Activated T-helper 2 cell treated with anti-CD3 and anti-CD28 coated beads, Interferon-gamma antibody, Interleukin-2, Interleukin-4, amounts not matched to agents 10 μg/mL and 5 μg/mL and 100 μg/mL, durations not matched to agents 14 hours and 24 hours and 36 hours (primary cell): ENCODE measurements at places on chromosomes 3 and 15. TPM values are rescaled to one million over a fixed set of nuclear protein-coding genes. Genes with fewer than 3 reads are reported as not detected.

Gene FRMD5
- 0.07 and 0.09 TPM in 2 replicates for total RNA-seq

DNA sequence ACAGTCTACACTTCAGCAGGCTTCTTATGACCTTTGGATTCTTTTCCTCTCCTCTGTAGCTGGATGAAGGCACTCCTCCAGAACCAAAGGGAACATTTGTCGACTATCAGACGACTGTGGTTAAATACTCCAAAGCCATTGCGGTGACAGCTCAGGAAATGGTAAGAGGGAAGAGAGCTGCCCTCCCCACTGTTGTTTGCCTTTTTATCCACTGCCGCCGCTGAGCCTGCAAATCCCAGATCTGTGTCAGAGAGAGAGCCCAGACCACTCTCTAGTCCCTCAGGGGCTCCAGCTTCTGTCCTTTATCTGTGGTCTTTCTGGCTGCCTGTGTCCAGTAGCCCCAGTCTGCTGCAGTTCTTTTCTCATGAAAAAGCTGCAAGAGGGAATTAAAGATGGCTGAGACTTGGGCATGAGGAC, 261.5 kb upstream of the TPM1 start:
- peaks cover 2% of the 10 kb centered on the region for H3K27me3 ChIP-seq
- no peaks in the 10 kb centered on the region for H3K4me1 ChIP-seq
- no peak overlapping the region for H3K4me3 ChIP-seq
- H3K27ac ChIP-seq: no peak overlapping the region
- H3K36me3 ChIP-seq: no peaks in the 10 kb centered on the region

- H3K36me3 ChIP-seq: no peaks in the 10 kb centered on the region
- no peak for DNase-seq
- no peak overlapping the region for H3K27ac ChIP-seq
- H3K4me3 ChIP-seq: no peak overlapping the region
Observed at GRCh38 chr15:42931702-42932486, 11.3 kb upstream of the TTBK2 start.

DNA sequence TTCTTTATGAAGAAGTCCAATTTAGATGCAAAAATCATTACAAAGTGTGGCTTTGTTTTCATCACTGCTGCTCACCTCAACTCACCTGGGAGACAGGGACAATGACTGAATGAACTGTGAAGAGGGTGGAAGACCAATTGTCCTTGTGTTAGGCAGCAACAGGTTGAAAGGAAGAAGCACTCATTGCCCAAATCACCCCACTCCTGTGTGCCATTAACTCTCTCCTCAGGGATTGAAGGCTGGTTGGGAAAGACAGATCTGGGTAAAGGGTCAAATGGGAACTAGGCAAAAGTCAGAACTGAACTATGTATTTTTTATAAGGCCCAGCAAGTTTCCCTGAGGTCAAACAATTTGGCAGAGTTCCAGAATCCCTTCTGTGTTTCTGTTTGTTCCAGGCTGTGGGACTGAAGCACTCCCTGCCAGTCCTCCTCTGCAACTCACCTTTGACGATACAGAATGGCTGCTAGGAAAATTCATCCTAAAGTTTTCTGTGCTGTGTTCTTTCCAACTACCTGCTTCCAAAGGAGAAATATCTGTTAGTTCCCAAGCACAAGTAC, 68.6 kb upstream of the CCDC39 start:
- no peaks in the 10 kb centered on the region for H3K27me3 ChIP-seq
- no peaks in the 10 kb centered on the region for H3K4me1 ChIP-seq
- no peak overlapping the region for H3K27ac ChIP-seq
